GM12891 (cell line): ENCODE measurements at places on chromosomes 2 and 18.
A peak's percentile ranks its signal among the peaks of the same experiment; 100 is the strongest.

GRCh38 chr2:140383781-140384180, 1603.6 kb upstream of the NXPH2 start:
- no peak for DNase-seq

GRCh38 chr2:231640241-231640640, 47.6 kb downstream of the TEX44 start:
- DNase-seq, result no peak

GRCh38 chr18:25351280-25351775, 638 bp downstream of the ZNF521 start:
- no peak for DNase-seq

- peak; percentile 1 for DNase-seq
These were observed 1.2 kb upstream of the ST6GAL2 start for GRCh38 chr2:106886916-106887758.

DNA sequence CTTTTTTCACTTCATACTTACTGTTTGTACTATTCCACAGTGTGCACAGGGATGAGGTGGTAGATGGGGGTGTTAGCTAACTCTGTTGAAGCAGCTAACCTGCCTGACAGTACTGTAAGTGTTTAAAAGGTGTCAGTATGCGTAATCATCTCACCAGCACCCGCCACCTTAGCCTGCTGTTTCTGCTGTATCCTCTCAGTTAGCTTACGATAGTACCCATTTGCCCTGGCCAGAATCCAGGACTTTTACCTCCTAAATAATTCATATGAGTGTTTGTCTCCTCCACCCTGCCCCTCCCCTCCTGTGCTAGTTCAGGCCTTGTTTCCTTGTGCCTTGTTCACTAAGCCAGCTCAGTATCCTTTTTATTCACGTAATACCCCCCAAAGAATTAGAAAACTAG, 34.2 kb downstream of the TRAPPC12 start:
- DNase-seq, result no peak

GRCh38 chr18:37397814-37398213, 167.8 kb downstream of the CELF4 start:
- no peak for DNase-seq

GRCh38 chr2:224584111-224584784, 915 bp downstream of the CUL3 start:
- DNase-seq, result no peak

GRCh38 chr2:214560176-214560575, 149.3 kb downstream of the VWC2L start:
- no peak for DNase-seq
